ENCODE measurements at places on chromosomes 1 and 21. TPM values are rescaled to one million over a fixed set of nuclear protein-coding genes. Genes with fewer than 3 reads are reported as not detected.

SAMD13 gene
- total RNA-seq, result 0.52 TPM

KCND3 gene
- not detected for total RNA-seq

B4GALT2 gene
- total RNA-seq, result 69.8 TPM

TMPRSS15 gene
- total RNA-seq, result not detected

VTCN1 gene
- total RNA-seq, result 0.08 TPM

C1orf116 gene
- total RNA-seq, result 6.3 TPM
